Stimulated activated CD4-positive, alpha-beta T cell treated with anti-CD3 and anti-CD28 coated beads, Interleukin-12 subunit alpha, Interleukin-12 subunit beta, amount 100 ng/mL, for 24 hours (primary cell): ENCODE measurements at places on chromosomes 2 and 18.
A peak's percentile ranks its signal among the peaks of the same experiment; 100 is the strongest.

- DNase-seq = no peak
Observed at GRCh38 chr2:94987074-94988020, 38.2 kb upstream of the MAL start.

DNA sequence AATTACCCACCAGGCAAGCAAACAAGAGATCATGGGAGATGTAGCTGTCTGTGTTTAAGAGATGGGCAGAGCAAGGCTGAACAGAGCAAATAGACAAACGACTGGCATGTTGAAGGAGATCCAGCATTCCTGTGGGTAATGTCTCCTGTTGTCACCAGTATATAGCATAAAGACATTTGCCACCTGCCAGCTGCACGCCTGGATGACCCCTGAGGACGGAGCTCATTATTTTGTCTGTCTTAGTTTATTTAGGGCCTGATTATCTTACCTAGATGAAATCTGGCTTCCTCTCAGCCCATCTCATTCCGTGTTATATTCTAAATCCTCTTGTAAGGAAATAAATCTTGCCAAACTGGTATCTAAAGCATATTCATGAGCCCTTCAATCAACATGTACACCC, 510.3 kb upstream of the LINC00305 start:
- no peak for DNase-seq

GRCh38 chr2:173119944-173120343, 44.3 kb downstream of the MAP3K20 start:
- no peak for DNase-seq

DNA sequence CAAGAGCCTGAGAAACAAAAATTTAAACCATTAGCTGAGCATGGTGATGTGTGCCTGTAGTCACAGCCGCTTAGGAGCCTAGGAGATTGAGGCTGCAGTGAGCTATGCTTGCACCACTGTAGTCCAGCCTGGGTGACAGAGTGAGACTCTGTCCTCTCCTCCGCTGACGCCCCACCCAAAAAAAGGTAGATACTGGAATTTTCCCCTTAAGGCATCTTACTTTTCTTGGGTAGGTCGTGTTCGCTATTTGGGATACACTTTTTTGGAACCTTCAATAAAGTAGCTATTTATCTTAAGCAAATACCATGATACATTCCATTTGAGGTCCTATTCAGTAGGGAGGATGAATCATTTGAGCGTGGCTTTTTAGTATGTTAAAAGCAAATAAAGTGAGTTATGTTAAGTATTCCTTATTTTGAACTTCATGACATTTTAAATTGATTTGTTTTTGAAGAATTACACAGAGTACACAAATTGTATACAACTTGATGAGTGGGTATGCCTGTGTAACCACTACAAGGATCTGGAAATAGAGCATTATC, 38.7 kb downstream of the RALBP1 start:
- no peak for DNase-seq

DNA sequence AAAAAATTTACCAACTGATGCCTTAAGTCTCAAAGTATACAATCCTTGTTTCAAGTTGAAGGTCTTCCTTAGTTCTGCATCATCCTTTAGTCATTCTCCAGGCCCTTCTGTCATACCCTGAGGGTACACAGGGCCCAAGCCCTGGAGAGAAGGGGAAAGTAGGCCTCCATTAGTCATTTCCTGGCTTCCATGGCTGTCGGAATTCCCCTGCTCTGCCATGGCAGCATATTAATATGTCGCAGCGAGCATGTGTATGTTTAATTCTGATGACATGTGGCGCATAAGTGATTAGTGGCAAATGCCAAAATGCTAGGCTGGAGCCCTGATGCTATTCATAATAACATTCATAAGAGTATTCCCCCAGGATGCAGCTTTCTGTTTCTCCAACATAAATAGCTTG, 22.1 kb downstream of the GPR39 start:
- no peak for DNase-seq

DNA sequence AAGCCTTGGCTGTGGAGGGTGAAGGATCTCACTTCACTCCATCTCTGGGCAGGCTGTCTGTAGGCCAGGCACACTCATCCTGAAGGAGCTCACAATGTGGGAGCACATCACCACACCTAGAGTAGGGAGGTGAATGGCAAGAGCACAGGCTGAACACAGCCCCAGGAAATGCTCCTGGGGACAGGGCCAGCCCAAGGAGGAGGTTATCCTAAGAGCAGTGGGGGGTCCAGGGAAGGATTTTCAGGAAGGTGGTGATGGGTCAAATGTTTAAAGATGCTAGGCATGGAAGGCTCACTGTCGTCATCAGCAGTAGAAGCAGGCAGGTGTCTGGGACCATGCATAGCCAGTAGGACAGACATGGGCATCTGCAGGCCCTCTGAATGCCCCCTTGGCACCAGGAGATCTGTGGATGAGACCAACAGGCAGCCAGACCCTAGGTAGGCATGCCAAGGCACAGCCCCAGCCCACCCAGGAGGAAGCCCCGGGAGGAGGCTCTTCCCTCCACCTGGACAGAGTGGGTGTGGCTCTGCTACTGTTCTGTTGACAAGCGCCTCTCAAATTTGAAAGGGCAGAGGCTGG, 91.7 kb upstream of the RAB6C start:
- no peak for DNase-seq

GRCh38 chr2:119005555-119005954, 63.6 kb downstream of the MARCO start:
- no peak for DNase-seq

GRCh38 chr2:9300214-9300613, 93.6 kb downstream of the ASAP2 start:
- DNase-seq = no peak

DNA sequence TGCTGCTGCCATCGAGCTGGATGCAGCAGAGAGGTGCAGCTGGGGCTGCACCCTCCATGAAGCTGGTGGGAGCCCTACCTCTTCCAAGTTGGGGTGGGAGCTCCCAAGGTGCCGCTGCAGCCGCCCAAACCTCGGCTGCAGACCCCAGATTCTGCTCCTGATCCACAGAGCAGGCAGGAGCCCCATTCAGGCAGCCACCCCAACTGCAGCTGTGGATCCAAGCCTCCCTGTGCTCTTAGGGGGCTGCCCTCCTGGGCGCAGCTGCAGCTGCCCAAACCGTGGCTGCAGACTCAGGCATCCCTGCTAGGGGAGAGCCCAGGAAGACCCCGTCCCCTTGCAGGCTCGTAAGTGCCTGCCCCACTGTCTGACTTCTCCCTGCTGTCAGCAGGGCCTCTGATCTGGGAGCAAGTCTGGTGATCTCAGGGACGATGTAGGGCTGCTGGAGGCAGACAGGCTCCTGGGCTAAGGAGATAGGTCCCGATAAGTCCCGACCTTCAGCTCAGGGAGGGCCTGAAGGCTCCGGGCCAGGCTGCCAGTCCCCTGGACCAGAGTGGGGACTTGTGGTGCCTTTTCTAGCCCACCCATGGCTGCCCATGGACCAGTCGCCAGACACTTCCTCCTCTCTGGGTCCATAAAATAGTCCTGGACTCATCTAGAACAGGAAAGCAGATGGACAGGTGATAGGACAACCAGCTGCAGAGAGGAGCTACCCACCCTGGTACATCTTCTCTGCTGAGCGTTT, 767.1 kb upstream of the CDH7 start:
- no peak for DNase-seq

- no peak for DNase-seq
Observed at GRCh38 chr2:59440491-59440890, 1113.0 kb downstream of the BCL11A start.

- no peak for DNase-seq
Observed at GRCh38 chr2:10036095-10036884, 7.1 kb upstream of the KLF11 start.

GRCh38 chr2:187360286-187360685, 87.8 kb downstream of the CALCRL start:
- DNase-seq = no peak

GRCh38 chr18:11654736-11655605, 34.1 kb upstream of the GNAL start:
- DNase-seq = peak; percentile 58

DNA sequence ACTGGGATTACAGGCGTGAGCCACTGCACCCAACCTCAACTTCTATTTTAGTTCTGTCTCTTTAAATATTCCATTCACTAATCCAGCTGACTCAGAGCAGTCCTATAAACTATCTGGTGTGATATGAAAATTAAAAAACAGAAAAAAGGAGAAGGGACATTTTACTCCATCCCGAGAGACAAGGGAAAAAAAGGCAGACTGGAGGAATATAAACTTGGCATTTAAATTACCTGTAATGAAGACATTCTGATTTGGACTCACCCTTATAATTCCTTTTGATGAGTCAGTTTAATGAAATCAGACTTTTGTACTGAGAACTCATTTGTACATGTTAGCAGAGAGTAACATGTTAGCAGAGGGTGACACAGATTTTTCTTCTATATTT, 74.8 kb upstream of the RIOK3 start:
- DNase-seq = no peak

- no peak for DNase-seq
Observed at GRCh38 chr2:237978058-237978712, 11.4 kb downstream of the UBE2F start.

- no peak for DNase-seq
Observed at GRCh38 chr2:198441246-198441645, 636.9 kb downstream of the PLCL1 start.

- peak; percentile 23 for DNase-seq
Observed at GRCh38 chr18:11849841-11850634, 1.2 kb upstream of the CHMP1B start.

DNA sequence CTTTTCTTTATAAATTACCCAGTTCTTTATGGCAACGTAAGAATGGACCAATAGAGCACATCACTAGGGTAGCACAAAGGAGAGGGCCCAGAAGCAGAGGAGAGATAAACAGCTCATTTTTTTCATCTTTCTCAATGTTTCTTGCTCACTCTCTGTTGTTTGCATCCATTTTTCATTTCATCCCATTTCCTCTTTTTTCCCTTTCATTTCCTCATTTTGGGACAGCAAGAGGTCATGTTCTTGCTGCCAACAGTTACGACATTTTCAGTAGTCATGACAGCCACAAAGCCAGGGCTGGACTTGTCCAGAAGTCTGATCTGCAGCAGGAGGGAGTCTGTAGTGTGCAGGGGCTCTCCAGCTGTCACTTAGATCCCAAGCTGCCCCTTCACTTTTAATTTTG, 52.7 kb upstream of the CYP1B1 start:
- no peak for DNase-seq

DNA sequence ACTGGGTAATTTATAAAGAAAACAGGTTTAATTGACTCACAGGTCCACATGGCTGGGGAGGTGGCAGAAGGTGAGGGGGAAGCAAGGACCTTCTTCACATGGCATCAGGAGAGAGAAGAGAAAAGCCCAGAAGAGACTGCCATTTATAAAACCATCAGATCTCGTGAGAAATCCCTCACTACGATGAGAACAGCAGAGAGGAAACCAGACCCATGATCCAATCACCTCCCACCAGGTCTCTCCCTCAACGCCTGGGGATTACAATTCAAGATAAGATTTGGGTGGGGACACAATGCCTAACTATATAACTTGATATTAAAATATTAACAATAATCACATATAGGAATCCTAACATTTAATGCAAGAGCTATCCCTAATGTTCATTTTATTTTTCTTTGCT, 31.8 kb downstream of the MEMO1 start:
- DNase-seq = no peak
